ENCODE measurements at places on chromosomes 4 and X. TPM values are rescaled to one million over a fixed set of nuclear protein-coding genes. Genes with fewer than 3 reads are reported as not detected.

GRCh38 chr4:159205466-159205865, 102.6 kb downstream of the RAPGEF2 start:
- no peak for DNase-seq

- no peak for DNase-seq
Observed at GRCh38 chrX:139828033-139828432, 104.8 kb downstream of the ATP11C start.

- DNase-seq: no peak
Observed at GRCh38 chrX:135973025-135973547, 702 bp downstream of the MMGT1 start.

PPP2R2C gene
- total RNA-seq: 5.1 TPM

- DNase-seq: no peak
Observed at GRCh38 chr4:75698162-75698962, 25.2 kb upstream of the G3BP2 start.

DNA sequence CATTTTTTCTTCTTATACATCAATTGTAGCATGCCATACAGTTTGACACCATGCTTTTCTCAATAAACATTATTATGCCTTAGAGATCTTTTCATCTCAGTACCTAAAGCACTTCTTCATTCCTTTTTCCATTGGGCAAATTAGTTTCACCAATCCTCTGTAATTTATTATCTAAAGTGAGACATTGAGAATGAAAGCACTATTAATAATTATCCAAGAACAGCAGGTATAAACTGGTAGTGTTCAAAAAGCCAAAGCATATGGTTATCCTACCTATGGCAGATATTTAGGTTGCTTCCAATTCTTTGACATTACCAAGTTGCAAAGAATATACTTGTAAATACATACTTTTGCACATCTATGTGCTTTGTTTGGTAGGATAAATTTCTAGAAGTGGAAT, 15.6 kb downstream of the LAMTOR3 start:
- DNase-seq: no peak

- DNase-seq: no peak
Observed at GRCh38 chr4:86876894-86877685, 15.1 kb downstream of the C4orf36 start.

WWC2 gene
- 28.3 TPM for total RNA-seq

MGARP gene
- total RNA-seq: 0.48 TPM

CSAG2 gene
- not detected for total RNA-seq

TCEANC gene
- total RNA-seq: 5.6 TPM

DNA sequence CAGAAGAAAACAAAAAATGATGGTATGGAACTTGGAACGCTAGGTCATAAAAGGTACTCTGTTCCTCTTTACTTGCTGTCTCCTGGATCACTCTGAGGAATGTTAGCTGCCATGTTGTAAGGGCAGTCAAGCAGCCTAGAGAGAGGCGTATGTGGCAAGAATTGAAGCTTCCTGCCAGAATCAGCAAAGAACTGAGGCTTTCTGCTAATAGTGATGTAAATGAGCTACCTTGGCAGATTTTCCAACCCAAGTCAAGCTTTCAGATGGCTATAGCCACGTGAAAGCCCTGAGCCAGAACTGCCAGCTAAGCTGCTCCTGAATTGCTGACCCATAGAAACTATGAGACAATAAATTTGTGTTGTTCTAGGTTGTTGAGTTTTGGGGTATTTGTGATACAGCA, 38.7 kb downstream of the AASDH start:
- no peak for DNase-seq

DNA sequence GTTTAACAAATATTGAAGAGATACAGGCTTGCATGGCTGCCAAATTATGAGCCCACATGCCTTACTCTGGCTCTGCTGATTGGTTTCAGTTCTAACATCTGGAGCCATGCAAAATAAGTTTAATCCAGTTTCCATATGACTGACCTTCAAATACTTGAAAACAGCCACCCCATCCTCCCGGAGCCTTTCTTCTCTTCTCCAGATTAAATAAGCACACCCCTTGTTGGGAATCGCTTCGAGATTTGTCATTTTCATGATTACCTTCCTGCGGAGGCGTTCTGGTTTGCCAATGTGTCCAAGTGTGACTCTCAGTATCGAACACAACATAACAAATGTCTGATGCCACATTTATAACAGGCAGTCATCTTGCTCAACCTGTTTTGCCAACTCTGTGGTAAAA, 101.6 kb upstream of the JADE1 start:
- DNase-seq: no peak

CACNA1F gene
- total RNA-seq: 0.37 TPM

ARHGAP36 gene
- total RNA-seq: not detected

- DNase-seq: no peak
Observed at GRCh38 chr4:67603310-67604028, 44.9 kb downstream of the STAP1 start.

DNA sequence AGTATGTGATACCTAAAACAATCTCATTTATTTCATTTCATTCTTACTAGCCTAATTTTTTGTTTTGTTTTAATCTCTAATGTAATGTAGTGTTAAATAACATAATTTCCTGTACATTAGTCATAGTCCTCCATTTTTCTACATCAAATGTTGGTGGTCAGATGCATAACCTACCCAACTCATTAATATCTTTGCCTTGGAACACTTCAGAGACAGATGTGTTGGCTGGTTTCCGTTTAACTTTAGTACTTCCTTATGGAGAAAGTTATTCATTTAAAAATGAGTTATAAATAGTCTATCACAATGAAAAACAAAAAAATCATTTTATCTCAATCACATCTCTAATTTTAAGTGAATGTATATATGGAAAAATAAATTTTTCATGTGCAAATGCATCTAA, 190.2 kb downstream of the ANTXR2 start:
- no peak for DNase-seq

DNA sequence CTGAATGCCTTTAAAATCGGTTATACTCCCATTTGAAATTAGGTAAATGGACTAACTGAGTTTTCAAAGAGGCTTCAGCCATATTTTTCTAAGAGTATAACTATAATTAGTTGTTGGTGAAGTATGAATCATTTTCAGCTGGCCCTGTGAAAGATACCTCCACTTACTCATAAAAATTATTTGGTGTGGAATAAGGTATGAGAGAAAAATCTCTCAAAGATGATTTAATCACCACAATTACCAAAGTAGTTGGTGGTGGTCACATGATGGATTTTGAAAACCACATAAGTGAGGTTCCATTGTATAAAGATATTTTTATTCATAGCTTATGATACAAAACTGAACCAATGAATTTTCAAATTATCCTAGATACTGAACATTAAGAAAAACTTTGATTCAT, 9.0 kb upstream of the KLHL2 start:
- no peak for DNase-seq

GRCh38 chrX:22542641-22543040, 269.9 kb downstream of the CBLL2 start:
- DNase-seq: no peak

DNA sequence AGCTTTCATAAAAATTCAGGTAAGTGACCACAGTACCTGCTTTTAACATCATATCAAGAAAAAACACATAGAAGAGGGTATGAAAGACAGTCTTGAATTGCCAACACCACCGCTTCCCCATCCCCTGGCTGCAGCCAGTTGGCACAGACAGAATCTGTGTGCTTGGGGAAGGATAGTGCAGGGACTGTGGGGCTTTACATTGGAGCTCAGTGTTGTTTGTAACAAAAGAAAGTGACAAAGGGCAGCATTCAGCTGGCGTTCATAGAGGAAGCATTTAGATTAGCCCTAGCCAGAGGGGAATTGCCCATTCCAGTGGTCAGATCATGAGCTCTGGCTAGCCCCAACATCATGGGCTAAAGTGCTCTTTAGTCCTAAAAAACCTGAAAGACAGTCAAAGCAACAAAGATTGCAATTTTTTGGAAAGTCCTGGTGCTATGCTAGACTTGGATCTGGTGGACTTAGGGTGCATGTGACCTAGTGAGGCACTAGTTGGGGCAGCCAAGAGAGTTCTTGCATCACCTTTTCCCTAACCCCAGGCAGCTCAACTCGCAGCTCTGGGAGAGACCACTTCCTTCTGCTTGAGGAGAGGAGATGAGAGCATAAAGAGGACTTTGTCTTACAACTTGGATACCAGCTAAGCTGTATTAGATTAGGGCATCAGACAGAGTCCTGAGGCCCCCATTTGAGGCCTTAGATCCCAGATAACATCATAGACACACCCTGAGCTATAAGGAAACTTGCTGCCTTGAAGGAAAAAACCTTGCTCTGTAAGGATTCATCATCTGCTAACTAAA, 1602.4 kb upstream of the ADGRL3 start:
- DNase-seq: no peak

DNA sequence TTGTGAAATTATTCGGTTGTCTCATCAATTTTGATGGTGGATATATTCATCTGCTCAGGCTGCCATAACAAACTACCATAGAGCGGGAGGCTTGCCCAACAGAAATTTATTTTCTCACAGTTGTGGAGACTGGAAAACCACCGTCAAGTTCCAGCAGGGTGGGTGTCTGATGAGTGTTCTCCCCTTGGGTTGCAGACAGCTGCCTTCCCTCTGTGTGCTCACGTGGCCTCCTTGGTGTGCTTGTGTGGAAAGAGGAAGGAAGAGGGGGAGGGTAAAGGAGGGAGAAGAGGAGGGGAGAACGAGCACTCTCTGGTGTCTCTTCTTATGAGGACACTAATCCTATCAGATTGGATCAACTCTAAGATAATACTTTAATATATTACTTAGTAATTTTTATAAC, 123.8 kb upstream of the TEX13D start:
- DNase-seq: peak; percentile 18

CCDC149 gene
- 8.2 TPM for total RNA-seq

DNA sequence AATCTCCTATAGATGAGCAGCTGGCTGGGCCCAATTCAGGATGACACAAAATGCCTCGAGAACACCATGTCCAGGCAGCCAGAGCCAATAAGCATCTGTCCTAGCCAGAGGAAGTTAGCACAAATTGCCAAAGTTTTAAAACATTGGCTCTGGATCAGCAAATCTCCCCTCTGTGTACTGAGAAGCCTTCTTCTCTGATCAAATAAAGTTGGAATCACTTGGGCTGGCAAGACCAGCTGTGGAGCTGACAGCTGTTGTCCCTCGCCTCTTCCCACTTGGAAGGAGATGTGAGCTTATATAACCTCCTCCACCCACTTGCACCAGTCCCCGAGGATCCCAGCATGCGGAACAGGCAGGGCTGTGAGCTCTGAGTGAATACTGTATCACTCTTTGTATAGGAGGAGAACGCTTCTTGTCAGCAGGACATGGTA, 183.9 kb downstream of the OPHN1 start:
- DNase-seq: peak; percentile 43

DNA sequence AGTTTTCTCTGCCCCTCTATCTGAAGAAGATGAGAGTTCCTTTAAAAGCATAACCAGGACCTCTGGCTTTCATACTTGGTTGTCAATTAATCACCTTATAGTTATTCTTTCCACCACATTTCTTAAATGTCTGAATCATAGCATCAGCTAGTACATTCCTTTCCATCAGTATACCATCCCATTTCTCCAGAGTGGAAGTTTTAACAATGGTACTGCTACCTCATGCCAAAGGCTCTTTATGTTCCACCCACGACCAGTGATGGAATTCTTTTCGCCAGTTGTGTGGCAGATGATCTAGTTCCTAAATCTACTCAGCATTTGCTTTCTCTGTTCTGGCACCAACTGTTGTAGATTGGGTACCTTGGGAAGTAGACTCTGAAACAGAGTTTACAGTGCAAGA, 379.8 kb downstream of the ZNF674 start:
- DNase-seq: no peak

GRCh38 chr4:26947318-26947717, 86.7 kb downstream of the STIM2 start:
- DNase-seq: no peak

Measured in heart left ventricle (tissue), 16 donors.